ENCODE measurements at places on chromosomes 6 and 20. TPM values are rescaled to one million over a fixed set of nuclear protein-coding genes. Genes with fewer than 3 reads are reported as not detected.

GRCh38 chr20:36246401-36246800 is 10.1 kb downstream of the AAR2 start:
- DNase-seq: no peak

The GNMT gene
- total RNA-seq: 2.8 TPM

GRCh38 chr20:46959081-46959692 is 64.5 kb downstream of the EYA2 start:
- DNase-seq: no peak

The ARHGAP40 gene
- not detected for total RNA-seq

The CASS4 gene
- 13.4 TPM for total RNA-seq

GRCh38 chr6:166364456-166364855 is 18.3 kb downstream of the MPC1 start:
- DNase-seq: no peak

- DNase-seq: no peak
These were observed 20.9 kb upstream of the PI3 start for GRCh38 chr20:45153752-45154151.

The NKAIN2 gene
- total RNA-seq: not detected

The SH3BGRL2 gene
- 5.8 TPM for total RNA-seq

The FAM83C gene
- total RNA-seq: not detected

- no peak for DNase-seq
These were observed 18.6 kb upstream of the MICB start for GRCh38 chr6:31479151-31479932.

DNA sequence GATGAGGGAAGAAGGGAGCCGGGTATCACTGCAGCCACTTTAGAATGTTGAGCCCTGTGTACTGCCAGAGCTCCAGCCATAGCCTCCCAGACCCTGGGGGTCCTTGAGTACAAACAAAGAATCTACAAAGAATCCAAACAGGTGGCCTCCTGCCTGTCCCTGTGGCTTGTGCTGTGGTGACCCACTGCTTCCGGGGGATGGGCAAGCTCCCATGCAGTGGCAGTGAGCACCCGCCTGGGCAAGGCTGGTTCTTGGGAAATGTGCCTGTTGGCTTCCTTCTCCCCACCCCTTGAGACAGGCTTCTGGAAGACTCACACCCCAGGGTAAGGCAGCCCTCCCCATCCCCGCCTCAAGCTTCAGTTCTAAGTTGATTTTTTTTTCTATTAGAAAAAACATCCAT is 13.9 kb downstream of the SIRPA start:
- DNase-seq: no peak

- no peak for DNase-seq
These were observed 43.9 kb downstream of the SLC22A23 start for GRCh38 chr6:3412779-3413500.

The WFDC5 gene
- total RNA-seq: not detected

The ZSCAN23 gene
- not detected for total RNA-seq

The BCAS1 gene
- total RNA-seq: 0.68 TPM

The PRL gene
- not detected for total RNA-seq

GRCh38 chr6:170584954-170585498 is 589 bp upstream of the PDCD2 start:
- DNase-seq: no peak

The BTNL2 gene
- not detected for total RNA-seq
